ENCODE measurements at places on chromosomes 13 and 19. TPM values are rescaled to one million over a fixed set of nuclear protein-coding genes. Genes with fewer than 3 reads are reported as not detected.

FUT3 gene
- 224 TPM for total RNA-seq

DNA sequence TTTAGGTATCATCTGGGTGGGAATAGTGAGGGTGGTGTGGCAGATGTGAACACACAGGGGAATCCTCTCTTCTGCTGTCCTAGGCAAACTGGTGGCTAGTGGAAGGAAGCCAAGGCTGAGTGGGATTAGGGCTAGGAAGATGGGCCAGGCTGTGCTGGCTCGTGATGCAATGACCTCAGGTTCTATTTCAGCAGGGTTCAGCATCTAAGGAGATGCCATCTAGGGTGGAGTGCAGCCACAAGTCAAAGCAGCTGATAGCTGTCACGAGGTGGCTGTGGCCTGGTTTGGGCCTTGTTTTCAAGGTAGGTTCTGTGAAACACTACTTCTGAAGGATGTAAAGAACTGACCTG, 21.6 kb downstream of the ARL11 start:
- DNase-seq, result no peak

GRCh38 chr13:111551204-111551820, 230.9 kb downstream of the TEX29 start:
- no peak for DNase-seq

RASGRP4 gene
- total RNA-seq, result 1.8 TPM

GRCh38 chr19:1164684-1165531, 9.2 kb downstream of the SBNO2 start:
- DNase-seq, result no peak

DNA sequence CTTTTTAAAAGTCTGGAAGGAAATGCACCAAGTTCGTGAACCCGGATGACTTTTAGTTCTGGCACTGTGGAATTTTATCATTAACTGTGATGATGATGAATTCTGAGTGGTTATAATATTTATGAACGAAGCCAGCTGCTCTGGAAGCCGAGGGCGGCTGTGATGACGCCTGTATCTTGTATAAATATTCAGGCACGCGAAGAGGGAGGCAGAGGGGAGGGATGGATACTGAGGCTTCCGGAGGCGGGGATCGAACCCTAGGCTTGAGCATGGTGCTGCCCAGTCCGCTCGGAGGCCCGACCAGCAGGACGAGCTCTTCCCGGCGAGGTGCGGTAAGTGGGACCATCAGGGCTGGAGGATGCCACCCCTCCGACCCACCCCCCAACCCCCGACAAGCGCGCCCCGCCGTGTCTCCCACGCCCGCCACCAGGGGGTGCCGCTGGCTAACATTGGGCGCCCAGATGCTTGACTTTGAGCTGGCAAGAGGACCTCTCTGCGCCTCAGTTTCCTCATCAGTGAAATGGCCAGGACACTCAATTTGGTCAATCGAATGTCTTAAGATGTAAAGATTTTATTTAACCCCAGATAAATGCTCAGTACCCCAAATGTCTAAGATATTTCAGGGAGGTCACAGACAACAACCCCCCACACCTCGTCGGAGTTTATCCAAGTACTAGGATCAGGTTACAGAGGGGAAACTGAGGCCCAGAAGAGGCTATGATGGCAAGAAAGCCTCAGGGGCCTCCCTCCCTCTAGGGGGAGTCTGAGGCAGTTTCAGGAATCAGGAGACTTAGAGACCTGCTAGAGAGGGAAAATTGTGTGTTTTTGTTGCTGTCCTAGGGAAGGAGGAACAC, 4.5 kb upstream of the RAB3A start:
- DNase-seq, result no peak

GDF15 gene
- total RNA-seq, result 32.2 TPM

TFPT gene
- 12.7 TPM for total RNA-seq

DNA sequence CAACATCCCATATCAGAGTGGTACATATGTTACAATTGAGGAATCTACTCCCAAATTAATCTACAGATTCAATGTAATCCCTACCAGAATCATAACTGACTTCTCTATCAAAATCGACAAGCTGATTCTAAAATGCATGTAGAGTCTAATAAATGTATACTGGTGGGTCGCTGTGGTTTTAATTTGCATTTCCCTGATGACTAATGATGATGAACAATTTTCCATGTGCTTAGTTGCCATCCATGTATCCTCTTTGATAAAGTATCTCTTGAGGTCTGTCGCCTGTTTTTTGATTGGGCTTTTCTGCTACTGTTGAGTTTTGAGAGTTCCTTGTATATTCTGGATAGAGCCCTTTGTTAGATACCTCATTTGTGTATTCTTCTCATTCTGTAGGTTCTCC, 43.8 kb downstream of the KLF12 start:
- no peak for DNase-seq

RHPN2 gene
- total RNA-seq, result 86.5 TPM

DNA sequence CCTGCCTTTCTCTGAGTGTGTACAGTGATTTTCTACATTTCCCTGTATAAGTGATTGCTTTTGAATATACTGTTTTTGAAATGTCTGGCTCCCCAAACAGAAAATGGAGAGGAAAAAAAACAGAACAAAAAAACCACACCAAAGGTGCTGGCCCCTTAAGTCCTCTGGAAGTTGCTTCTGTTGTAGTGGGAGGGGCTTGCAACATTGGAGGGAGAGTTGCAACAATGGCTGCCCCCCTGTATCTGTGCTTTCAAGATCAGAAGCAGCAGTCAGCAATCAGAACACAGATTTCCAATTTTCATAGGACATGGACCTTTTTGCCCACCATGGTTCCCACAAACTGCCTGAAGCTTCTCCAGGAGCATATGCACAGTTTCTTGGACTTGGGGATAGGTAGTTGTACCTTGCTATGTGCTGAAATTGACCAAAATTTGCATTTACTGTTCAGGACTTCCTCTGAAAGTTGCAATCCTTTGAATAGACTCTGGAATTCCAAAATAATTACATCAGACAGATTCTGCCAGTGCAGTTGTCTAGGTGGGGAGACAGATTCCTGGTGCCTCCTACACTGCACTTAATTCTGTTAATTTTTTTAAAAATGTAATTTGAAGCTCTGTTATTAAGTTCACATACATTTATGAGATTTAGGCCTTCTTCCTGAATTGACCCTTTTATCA, 13.8 kb downstream of the BIVM start:
- no peak for DNase-seq

- no peak for DNase-seq
These were observed 595.5 kb downstream of the LMO7 start for GRCh38 chr13:76231522-76232167.

DNA sequence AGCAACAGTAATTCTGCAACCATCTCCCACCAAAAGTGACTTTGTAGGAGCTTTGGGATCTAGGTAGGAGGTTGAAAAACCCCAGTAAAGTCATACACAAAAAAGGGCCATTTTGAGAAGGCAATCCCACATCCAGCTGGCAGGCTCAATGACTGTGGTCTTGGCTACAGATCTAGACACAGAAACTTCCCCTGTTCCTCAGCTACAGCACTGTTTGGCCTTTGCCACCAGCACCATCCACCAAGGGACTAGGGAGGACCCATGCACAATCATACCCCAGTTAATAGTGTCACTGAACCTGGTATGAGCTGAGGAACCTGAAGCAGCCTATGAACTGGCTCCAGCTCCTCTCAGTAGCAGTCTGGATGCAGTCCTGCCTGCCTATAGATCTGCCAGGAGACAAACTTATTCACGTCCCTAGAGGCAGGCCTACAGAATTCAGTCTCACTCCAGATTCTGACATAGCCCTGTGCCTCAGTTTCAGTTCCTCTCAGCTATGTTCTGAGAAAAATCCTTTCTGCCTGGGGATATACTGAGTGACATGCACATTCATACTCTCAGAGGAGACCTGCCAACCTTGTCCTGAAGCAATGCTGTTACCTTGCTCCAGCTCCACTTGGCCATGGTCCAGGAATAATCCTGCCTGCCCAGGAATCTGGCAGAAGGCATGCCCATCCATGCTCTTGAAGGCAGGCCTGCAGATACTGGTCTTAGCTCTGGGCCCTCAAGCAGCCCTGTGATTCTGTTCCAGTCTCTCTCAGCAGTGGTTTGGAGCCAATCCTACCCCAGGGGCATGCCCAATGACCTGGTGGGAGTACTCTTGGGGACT, 2048.3 kb upstream of the PCDH20 start:
- DNase-seq, result no peak

NPAS1 gene
- total RNA-seq, result 0.37 TPM

- DNase-seq, result no peak
These were observed 3.3 kb upstream of the PHLDB3 start for GRCh38 chr19:43507880-43508279.

- DNase-seq, result no peak
These were observed 13.2 kb upstream of the OR10H2 start for GRCh38 chr19:15714638-15715037.

TSSK6 gene
- 1.6 TPM for total RNA-seq

DNA sequence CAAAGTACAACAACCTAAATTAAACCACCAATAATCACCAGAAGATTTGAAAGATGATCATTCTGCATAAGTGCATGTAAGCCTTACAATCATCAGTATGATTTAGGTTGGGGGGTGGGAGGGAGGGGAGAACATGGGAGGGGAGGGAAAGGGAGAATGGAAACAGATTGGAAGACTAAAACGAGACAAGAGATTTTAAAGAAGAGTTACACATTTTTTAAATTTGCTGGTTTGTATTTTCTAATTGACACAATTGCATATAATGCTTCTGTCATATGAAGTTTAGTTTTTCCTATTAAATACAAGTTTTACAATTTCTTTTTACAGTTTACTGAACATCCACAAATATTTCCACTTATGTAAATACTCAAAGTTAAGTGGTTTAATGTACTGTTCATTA, 2118.9 kb downstream of the PCDH9 start:
- DNase-seq, result no peak

DNA sequence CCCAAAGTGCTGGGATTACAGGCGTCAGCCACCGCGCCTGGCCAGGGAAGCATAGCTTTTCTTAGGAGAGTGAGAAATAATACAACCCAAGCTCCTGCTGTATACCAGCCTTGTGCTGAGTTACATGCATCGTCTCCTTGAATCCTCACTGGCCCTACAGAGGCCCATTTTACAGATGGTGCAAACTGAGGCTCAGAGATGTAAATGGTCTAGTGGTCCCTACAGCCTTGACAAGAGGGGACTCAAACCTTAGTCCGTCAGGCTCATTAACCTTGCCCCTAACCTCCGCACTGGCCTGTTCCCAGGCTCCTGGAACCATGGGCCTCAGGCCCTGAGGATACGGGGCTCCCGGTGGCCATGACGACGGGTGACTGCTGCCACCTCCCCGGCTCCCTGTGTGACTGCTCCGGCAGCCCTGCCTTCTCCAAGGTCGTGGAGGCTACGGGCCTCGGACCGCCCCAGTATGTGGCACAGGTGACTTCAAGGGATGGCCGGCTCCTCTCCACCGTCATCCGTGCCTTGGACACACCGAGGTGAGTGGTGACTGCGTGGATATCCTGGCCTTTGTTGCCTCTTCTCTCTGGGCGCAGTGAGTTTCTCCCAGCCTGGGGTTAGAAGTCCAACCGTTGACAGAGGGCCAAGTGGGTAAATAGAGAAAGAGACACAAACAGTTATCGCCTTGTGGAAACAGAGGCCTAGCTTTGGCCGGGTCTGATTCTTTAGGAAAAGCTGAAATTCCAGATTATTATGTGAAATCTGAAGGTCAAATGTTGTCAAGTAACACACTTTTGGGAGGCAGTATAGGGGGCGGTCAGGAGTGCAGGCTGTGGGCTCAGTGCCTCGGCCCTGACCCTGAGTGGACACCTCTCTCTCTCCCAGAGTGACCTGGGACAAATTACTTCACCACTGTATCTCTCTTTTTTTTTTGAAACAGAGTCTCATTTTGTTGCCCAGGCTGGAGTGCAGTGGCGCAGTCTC, 8.7 kb downstream of the MARCHF2 start:
- no peak for DNase-seq

KIR3DL1 gene
- total RNA-seq, result not detected

RDH8 gene
- total RNA-seq, result not detected

Measured in left colon (tissue), 2 donors.